ENCODE measurements at places on chromosomes 3 and 15.
A peak's percentile ranks its signal among the peaks of the same experiment; 100 is the strongest.

DNA sequence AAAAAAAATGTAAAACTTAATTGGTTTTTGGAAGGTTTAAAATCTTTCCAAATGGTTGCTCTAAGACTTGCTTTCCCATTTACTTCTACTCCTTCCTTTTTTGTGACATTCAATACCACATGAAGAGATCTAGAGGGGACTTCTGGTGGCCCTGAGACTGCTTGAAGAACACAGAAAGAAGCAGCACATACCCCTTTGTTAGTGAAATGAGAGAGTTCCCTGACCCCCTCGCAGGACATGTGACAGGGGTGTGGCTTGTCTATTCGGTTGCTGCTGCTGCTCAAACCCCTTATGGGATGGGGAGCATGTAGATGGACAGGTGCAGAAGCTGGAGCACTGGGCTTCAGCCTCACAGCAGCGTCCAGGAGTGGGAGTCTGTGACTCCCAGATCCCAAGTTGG, 71.0 kb downstream of the ZMAT3 start:
- DNase-seq: no peak
- peaks cover 16% of the 10 kb centered on the region for H3K36me3 ChIP-seq
- H3K4me1 ChIP-seq: no peaks in the 10 kb centered on the region
- H3K27me3 ChIP-seq: no peaks in the 10 kb centered on the region
- no peak overlapping the region for H3K4me3 ChIP-seq
- H3K27ac ChIP-seq: no peak overlapping the region

GRCh38 chr15:74726774-74727164, 1.4 kb upstream of the CYP1A1 start:
- no peak for DNase-seq
- H3K27ac ChIP-seq: no peak overlapping the region
- H3K4me3 ChIP-seq: peak overlapping the region; percentile 50

- H3K27ac ChIP-seq: no peak overlapping the region
- H3K4me1 ChIP-seq: peaks cover 6% of the 10 kb centered on the region
- H3K4me3 ChIP-seq: no peak overlapping the region
- no peaks in the 10 kb centered on the region for H3K27me3 ChIP-seq
These were observed 95.0 kb upstream of the FNDC3B start for GRCh38 chr3:171944118-171945016.

DNA sequence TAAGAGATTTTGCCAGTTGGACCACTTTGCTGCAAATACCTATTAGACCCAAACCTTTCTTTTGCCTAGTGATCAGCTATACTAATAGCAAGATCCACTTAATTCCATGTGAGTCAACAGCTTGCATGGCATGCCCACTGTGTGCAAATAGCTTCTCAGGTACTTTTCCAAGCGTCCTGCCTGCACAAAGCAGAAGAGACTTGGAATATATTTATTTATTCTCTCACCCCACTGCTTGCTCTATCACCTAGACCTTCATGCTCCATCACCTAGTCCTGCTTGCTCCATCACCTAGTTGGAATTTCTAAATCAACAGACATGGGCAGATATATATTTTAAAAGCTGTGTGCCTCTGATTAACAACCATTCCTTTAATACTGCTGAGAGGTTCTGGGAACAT, 47.6 kb downstream of the MBNL1 start:
- H3K36me3 ChIP-seq: peaks cover 15% of the 10 kb centered on the region

GRCh38 chr3:60363817-60364216, 887.4 kb downstream of the FHIT start:
- H3K27me3 ChIP-seq: no peaks in the 10 kb centered on the region
- peaks cover 10% of the 10 kb centered on the region for H3K4me1 ChIP-seq
- no peak overlapping the region for H3K27ac ChIP-seq
- no peak overlapping the region for H3K4me3 ChIP-seq

DNA sequence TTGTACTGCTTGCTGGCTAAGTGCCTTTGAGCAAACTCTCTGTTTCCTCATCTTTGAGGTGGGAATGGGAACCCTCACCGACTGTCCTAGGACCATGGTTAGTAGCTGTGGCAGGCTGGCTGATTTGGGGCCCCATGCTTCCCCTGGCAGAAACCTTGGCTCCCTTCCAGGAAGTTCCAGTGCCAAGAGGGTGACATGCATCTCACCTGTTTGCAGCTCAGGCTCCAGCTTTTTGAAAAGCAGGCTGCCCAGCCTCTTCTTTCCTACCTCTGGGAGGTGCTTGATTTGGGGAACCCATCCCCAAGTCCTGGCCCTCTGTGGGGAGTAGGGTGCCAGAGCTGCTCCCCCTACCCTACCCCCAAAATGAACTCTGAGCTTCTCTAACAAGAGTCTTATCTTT, 50.8 kb downstream of the RAB11A start:
- H3K4me1 ChIP-seq: peaks cover 6% of the 10 kb centered on the region
- H3K4me3 ChIP-seq: no peak overlapping the region
- DNase-seq: no peak
- no peaks in the 10 kb centered on the region for H3K36me3 ChIP-seq
- no peaks in the 10 kb centered on the region for H3K27me3 ChIP-seq

GRCh38 chr3:165839296-165840076, 2.3 kb upstream of the BCHE start:
- no peak overlapping the region for H3K27ac ChIP-seq
- no peak overlapping the region for H3K4me3 ChIP-seq
- H3K36me3 ChIP-seq: peaks cover 6% of the 10 kb centered on the region

Data from MCF 10A (cell line).